ENCODE measurements at places on chromosomes 7 and 10.

DNA sequence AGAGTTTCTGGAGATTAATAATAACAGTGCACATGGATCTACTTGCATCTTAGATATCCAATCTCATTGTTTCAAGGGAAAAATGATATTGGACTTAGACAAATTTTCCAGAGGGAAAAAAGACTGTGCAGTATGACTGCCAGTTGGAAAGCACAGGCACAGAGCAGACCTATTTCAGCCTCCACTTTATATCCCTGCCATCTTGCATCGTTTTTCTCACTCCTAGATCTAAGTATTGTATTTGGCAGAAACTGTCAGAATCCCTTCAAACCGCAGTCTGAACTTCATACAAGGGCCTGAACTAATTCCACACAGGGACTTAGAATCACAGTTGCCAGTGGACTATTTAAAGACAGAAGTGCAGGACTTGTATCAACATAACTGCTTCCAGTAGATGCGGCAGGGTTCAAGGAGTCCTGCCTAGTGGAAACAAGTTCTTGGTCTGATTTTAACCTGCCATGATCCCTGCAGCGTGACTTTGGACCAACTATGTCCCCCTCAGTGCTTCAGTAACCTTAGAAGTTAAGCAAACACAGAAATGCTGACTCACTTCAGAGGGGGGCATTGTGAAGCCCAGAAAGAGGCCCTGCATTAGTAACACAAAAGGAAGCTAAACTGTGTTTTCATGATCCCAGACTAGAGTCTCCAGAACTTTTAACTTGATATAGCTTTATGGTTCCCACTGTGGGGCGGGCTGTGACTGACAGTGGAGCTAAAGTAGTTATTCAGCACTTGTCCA is 95.7 kb upstream of the PALS2 start:
- DNase-seq: no peak

- no peak for DNase-seq
Measured at GRCh38 chr7:82605247-82605864, 161.8 kb upstream of the CACNA2D1 start.

DNA sequence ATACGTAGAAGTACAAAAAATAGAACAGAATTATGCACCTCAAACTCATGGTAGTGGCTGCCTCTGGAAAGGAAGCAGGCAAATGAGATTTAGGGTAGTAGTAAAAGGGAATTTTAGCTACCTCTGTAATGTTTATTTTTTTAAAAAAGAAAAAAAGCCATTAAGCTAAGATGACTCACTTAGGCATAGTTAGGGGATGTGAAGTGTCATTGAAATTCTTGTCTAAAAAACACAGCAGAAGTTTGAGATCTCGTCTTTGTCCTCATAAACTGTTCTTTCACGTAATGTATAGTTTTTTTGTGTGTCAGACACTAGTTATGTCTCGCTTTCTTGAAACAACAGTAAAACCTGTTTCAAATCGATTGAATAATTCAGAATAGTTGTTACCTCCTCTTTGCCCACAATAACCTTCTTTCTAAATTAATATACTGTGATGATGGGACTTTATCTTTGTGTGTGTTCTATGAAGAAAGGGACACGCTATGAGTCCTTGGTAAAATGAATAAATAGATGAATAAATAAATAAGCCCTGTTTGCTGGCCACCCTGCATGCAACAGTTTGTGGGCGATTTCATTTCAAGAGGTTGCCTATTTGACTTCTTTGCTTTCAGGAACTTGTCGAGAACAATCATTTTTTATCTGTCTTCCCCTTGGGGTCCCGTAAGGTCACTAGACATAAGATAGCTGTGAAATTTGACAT is 14.5 kb upstream of the FBXW4 start:
- no peak for DNase-seq

DNA sequence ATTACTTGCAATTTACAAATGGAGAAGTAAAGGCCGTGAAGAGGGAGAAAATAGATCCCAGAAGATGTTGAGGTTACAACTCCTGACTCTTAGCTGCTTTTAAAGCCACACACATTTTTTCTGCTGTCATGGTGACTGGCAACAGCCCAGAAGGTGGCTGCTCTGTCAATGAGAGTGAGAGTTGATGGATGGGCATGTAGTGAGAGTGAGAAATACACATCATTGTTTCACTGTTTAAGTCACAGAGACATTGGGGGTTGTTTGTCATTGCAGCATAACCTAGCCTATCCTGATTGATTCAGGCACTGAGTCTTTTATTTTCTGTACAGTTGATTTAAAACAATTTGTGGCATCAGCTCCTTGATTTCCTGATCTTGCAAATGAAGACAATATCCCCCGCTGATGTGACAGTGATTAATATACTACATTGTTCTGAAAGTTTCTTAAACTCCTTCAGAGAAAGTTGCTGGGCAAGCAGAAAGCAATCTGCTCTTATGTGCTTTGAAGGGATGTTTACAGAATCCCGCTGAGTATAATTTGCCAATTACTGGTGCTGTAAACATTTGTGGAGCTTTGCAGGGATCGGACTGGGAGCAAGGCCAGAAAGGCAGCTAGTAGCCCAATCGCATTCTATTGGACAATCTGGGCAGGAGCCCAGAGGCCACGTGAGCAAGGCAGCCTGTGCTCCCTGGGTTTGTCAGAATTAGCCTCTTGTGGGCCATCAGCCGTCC is 229.6 kb downstream of the PRPF18 start:
- DNase-seq: no peak

DNA sequence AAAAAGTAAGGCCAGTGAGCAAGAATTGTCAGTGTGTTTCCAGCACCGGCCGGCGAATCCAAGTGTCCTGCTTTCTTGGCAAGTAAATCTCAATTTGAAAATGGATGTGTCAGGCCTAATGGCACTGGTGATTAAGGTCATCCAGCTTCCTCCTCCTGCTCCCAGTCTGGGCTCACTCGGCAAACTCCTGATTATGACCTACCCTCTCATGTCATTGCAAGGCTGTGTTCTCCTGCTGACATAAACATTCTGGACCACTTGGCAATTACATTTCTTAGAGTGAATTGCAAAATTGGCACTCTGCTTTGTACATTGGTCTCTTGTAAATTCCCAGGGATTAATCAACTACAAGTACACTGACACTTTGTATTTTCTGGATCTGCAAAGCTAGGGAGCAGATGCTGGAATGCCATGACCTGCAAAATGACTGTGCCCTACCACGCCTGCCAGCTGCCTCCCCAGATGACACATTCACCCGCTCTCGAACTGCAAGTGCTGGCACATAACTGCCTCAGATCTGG is 473.8 kb downstream of the KIF20B start:
- no peak for DNase-seq

DNA sequence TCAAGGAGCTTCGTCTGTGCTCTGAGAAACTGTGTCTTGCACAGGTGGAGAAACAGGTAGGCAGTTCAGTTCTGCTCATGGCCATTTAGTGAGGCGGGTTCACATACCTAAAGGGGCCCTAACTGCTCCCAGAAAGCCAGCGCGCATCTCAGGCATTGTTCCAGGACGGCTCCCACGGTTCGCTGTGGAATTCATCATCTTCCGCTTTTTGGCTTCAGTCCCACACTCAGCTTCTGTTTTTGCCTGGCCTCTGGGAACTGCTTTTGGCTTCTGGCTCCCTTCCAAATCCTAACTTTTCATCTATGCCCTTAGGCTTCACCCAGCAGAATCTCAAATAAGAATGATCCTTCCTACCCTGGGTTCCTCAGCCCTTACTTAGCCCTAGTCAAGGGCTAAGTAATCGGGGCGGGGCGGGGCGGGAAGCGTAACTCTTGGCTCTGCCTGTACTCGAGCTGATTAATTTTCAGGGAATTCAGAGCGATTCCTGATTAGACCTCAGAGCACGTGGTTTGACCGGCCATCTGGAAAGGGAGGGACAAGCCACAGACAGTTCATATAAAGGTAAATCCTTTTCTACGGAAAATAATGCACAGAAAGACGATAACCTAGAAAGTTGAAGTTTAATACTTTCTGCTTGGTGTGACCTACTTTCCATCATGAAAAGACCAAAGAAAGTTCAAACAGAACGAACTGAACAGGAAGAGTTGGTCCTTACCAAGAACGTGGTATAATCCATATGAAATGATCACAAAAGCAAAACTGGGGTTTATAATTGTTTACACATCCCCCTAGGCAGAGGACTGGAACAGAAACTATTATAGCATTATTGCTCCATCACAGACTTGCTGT is 105.7 kb downstream of the ST8SIA6 start:
- DNase-seq: no peak

GRCh38 chr10:126889421-126889820 is 15.8 kb upstream of the DOCK1 start:
- DNase-seq: no peak

DNA sequence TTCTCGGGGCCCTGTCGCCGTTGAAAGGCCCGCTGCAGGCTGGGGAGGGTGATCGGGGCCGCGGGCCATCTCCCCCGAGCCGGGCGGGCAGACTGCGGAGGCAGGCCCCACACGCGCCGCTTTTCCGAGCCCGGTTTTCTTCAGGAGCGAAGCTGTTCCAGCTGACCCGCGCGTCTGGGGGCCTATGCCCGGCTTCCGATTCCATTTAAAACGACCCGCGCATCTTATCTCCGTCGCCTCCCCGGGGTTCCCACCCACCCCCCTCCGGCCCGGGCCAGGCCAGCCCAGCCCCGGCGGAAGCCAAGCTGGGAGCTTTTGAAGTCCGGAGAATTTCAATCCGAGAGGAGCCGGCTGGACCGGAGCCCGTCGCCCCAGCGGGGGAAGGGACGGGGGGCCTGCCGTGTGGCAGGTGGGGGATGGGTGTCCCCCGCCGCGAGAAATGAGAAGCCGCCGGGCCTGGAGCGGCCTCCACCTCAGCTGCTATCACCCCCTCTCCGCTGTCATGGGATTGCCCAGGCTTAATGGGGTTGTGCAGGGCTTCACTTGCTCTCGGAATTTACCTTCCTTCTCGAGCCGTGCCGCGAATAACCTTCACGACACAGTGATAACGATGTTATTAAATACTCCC is 3.1 kb upstream of the EVX1 start:
- DNase-seq: no peak

DNA sequence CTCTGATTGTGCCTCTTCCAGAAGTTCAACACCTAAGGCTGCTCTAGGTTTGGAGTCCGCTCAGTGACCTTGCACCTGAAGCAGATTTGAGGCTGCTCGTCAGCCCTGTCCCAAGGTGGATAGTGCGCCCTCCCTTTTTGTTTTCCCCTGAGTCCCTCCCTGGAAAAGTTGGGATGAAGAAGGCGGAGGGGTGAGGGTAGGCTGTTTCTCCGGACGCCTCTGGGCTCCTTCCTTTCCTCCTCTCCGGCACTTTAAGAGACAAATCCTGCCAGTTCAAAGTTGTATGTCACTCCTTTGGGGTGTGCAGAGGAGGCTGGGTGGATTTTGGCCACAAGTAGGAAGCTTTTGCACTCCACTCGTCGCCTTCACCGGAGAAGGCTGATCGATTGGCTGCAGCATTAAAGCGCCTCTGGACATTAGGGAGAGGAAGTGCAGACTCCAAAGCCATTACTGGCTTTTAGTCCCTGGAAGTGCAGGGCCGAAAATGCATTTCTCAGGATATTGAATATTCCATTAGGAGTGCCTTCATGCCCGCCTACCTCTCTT is 81.9 kb upstream of the PRKG1 start:
- no peak for DNase-seq
